Stimulated activated CD4-positive, alpha-beta T cell treated with anti-CD3 and anti-CD28 coated beads, TNF-alpha, amount 100 ng/mL, for 4 hours (primary cell): ENCODE measurements at places on chromosomes 1 and 21.

DNA sequence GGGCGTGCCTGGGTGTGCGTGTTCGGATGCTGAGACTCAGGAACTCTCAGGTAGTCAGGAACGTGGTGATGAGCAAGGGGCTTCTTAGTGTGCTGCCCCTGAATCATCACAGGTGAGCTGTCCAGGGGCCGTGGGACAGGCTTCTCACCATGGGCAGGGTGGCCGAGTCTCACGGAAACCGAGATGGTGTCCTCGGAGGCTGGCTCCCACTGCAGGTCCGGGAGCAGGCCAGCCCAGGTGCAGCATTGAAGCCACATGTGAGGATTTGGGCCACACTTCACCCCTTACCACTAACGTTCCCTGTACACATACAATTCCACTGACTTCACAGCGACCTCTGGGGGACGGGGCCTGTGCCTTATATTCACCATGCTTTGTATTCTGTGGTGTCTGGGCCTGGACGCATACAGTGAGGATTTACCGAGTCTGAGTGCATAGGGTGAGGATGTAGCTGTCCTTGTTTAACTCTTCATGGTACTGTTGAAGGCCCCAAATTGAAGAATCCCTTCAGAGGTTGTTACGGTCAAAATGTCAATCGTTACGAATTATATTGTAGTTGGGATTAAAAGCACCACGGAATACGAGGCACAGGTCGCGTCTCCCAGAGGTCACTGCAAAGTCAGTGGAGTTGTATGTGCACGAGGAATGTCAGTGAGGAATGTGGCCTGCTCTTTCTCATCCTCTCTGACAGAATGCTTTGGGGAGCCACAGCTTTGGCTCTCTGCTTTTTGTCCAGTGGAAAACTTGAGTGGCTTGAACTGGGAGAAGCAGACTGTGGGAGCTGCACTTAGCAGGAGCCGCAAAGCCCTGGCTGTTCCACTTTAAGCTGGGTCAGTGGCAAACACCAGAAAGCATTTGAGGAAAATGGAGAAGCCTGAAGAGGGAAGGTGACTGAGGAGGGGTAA, 95.3 kb downstream of the MTR start:
- no peak for DNase-seq

DNA sequence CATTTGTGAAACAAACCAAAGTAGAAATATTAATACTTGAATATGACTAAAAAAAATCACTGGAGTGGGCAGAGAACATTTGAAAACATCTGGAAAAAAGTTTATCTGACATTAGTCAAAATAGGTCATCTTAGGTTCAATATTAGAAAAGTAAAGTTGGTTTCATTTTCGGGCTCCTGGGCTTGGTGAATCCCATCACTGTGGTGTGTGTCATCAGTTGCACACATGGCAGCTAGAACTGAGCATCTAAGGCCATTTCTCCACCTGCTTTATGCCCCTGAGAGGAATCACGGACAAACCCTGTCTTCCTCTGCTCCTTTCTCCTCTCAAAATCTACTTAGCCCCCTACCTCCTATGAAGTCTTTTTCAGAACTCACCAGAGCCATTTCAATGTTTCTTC, 5.4 kb downstream of the HSD11B1 start:
- DNase-seq, result no peak

- DNase-seq, result no peak
These were observed 660 bp downstream of the MEGF6 start for GRCh38 chr1:3610527-3611169.

DNA sequence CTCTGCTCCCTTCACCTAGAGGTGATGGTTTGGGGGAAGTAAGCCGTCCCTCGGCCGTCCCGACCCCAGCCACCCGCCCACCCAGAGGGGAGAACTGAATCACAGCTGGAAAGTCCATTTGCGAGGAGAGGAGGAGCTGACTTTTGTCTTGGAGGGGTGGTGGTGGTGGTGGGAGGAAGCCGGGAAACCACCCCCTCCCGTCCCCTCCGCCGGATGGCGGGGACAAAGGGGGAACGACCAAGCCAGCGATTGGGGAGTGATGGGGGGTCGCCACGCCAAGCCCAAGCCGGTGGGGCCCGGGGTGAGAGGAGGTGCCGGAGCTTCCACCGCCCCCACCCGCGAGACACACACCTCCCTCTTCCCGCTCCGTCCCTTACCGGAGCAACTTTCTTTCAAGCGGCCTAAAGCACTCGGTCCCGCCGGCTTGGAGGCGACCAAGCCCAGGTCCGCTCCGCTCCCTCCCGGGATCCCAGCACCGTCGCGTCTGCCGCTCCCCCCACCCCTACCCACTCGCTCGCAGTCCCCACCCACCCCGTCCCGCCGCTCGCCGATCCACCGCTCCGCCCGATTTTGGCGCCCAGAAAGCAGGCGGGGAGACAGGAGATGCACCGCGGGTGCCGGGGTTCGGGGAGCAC, 540 bp downstream of the ARHGEF2 start:
- DNase-seq, result peak; percentile 64

DNA sequence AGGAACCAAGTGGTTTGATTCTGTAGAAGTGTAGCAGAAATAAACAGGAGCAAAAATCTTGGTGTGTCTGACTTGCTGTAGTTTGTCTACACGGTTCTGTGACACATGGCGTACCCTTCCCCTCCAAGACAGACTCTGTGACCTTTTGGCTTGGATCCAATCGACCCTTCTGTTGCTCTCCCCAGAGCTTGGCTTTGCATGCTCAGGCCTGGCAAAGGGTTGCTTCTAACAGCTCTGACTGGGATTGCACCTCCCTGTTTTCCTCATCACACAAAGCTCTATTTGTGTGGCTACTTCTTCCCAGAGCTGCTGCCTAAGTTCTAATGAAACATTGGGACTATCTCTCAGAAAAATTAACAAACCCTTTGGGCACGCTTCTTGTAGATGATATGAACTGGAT, 24.0 kb downstream of the NGF start:
- no peak for DNase-seq

DNA sequence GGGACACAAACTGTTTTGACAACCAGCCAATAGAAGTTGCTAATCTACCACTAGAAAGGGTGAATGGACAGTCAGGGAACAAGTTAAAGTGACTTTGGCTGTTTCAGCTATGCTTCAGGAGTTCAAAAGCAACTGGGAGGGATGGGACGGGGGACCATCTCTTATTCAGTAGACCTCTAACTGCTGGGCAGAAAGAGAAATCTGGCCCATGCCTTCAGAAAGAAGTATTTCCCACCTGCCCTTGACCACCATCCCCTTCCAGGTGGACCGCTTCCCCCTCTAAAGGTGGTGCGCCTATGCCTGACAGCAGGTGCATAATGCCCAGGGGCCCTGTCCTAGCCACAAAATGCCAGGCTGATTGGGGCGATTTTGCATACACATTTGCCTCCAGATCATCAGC, 5.2 kb downstream of the ITPKB start:
- DNase-seq, result no peak

DNA sequence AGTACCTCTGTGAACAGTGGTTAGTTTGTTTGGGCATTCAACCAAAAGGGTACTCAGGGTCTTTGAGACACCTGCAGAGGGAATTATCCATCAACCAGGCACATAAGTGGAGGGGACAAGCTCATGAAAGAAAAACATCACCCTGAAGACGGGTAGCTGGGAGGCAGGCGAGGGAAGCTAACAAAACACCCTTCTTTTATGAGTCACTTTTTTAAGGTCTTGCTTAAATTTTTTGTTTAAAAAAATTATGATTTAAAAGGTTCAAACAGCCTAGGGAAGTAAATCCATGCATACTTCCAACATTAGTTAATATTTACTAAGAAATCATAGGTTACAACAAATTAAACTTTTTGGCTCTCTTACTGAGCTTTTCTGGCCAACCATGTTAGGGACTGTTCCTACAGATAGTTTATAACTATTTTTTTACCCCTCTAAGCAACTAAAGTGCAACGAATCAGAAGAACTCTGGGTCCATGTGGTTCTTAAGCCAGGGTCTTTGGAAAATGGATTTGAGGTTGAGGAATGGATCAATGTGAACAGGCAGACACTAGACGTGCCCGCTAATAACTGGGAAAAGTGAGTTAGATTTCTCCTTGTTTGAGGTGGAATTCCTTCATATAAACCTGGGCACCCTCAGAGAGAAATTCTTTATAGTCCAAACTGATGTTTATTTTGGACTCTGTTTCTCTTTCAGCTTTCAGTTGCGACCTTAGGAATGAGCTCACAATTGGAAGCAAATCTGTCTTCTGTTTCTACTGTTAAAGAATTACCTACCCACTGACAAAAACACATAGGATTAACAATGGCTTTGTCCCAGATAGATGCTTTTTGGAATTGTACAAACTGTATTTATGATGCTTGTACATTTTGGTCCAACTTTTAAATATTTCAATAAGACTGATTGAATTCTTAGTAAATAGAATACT, 123.0 kb downstream of the LYPLAL1 start:
- no peak for DNase-seq
